ENCODE measurements at places on chromosomes 12 and 14.

DNA sequence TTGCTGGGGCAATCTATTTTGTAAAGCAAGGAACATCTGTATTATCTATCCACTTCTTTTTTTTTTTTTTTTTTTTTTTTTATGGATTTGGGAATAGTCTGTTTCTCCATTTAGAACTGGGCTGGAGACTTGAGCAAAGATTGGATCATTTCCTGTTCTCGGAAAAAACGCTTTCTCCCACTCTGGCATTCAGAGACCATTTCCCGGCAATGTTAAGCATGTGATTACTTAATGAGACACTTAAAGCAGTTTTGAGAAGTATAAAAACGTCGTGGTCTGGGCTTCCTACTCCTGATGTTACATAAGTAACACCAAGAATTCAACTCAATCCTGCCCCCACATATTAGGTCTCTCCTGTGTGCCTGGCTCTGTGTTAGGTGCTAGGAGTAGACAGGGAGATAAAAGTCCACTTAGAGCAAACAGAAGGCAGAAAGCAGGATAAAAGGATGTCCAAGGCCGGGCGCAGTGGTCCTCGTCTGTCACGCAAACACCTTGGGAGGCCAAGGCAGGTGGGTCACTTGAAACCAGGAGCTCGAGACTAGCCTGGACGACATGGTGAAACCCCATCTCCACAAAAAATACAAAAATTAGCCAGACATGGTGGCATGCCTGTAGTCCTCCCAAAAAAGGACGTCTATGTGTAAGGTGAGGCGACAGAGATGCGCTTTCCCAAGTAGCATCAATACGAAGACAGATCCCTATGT lies 152.1 kb upstream of the GSC start:
- no peak for DNase-seq

DNA sequence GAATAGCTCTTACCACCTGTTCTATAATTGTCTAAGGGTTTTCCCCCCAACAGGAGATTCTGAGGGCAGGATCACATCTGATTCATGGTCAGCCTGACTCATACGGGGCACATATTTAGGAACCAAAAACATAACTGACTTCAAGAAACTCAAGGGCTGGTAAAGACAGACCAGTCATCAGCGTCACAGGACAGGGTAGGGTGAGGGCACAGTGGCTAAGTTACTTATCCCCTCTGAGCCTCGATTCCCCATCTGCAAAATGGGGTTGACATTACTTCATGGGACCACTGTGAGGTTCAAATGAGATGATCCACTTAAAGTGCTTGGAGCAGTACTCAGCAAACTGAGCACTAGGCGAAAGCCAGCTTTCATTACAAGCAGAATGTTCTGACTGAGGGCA lies 606 bp downstream of the CINP start:
- DNase-seq = no peak

GRCh38 chr14:103056322-103057027 lies 874 bp downstream of the CDC42BPB start:
- DNase-seq = no peak

- DNase-seq = no peak
These were observed 24.0 kb upstream of the LGR5 start for GRCh38 chr12:71415336-71416231.

DNA sequence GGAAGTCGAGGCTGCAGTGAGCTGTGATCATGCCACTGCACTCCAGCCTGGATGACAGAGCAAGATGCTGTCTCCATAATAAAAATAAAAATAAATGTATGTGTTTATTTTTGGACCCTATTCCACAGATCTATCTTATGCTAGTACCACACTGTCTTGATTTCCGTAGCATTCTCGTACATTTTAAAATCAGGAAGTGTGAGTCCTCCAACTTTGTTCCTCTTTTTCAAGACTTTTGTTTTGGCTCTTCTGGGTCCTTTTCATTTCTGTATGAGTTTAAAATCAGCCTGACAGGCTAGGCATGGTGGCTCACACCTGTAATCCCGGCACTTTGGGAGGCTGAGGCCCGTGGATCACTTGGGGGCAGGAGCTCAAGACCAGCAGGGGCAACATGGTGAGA lies 25.8 kb downstream of the DAO start:
- DNase-seq = no peak

DNA sequence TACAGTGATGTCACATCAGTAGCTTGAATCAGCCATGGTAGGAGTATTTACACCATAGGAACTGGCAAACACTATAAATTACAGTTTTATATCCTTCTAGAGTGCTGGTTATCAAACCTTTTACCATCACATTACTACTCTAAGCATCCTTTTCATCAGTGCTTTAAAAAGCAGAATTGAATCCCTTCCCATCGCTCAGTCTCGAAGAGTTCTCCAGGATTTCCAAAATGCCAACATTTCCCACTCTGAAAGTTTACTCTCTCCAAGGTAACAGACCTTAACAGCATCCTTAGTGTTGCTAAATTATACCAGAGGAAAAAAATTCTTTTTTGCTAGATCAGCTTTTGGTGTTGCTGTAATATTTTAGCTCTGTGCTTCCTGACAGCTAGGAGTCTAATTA lies 209.4 kb upstream of the USP15 start:
- DNase-seq = no peak

GRCh38 chr12:16387919-16388318 lies 40.5 kb downstream of the MGST1 start:
- no peak for DNase-seq

- DNase-seq = no peak
These were observed 27.1 kb downstream of the ATP6V1D start for GRCh38 chr14:67332468-67332867.

- no peak for DNase-seq
These were observed 12.2 kb downstream of the JDP2 start for GRCh38 chr14:75439989-75440388.

DNA sequence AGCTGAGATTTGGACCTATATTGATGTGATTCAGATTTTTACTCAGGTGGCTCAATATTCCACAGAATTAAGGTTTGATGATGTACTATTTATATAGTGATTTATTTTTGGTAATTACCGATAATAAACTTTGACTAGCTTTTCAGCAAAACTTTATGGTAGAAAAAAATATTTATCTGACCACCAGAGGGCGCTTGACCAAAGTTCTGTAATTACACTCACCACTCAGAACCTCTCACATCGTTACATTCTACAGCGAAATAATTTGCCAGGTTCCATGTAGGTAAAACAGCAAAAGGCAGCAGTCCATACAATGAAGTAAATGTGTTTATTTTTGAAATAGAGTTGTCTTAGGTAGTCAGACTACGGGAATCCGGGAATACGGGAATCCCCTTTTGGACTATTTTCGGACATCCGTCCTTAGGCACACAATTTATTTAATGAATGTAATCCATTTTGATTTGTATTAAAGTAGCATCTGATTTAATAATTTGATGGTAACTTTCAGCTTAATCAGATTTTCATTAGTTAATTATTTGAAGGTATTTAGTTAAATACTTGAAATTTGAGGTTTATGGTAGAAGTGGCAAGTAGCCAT lies 143.0 kb upstream of the DDHD1 start:
- DNase-seq = no peak

GRCh38 chr14:64811676-64812075 lies 68.0 kb downstream of the SPTB start:
- DNase-seq = no peak

GRCh38 chr14:37844614-37845013 lies 249.2 kb downstream of the TTC6 start:
- no peak for DNase-seq

DNA sequence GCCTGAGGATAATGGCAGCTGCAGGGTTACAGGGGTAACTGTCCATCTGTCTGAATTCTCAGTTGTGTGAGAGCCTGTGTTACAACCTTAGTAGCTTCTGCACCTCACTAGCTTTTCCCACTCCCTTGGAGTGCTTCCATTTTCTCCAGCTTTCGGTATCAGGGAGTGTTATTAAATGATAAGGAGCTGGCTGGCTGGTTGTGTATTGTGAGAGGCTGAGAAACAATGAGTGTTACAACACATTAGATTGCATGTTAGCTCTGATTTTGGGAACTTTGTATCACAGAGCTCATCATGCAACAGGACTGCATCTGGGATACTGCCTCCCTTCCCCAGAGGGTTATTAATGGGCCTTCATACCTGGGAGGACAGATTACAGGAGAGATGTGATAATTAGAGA lies 723.7 kb downstream of the DIO2 start:
- no peak for DNase-seq

DNA sequence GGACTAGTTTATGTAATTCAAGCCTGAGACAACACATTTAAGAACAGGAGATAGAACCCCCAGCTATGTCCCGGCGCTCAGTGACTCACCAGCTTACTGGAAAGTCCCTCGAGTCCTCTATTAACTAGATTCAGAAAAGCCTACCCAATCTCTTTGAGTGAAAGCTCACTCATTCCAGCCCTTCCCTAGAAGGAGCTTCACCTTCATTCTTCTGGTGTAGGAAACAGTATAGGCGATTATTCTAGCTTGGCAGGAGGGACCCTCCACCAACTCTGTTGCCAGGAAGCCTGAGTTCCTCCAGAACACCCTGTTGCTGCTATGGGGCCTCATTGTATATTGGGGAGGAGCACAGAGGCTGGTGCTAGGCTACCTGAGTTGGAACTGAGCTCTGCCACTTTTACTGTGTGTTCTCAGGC lies 57.2 kb upstream of the AEBP2 start:
- DNase-seq = no peak

DNA sequence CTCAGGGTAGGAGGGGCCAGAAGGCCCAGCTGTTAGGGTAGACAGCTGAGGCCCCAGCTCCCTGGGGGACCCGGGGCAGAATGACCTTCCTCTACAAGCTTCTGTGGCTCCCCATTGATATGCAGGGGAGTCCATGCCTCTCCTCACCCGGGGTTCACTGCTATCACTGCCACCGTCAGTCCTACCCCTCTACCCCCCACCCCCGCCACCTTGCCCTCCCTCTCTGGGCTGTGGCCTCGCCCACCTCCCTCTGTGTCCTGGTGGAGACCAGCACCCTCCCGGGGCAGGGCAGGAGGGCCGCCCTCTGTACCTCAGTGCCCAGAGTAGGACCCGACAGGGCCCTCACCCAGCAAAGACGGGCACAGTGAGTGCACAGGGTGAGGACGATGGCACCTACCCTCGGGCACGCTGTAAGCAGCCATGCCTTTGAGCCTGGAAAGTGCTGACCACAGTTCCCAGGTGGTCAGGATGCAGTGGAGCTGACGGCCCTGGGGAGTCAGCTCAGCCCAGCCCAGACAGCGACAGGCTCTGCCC lies 88.4 kb upstream of the SFSWAP start:
- no peak for DNase-seq

- DNase-seq = no peak
These were observed 244.2 kb upstream of the CRY1 start for GRCh38 chr12:107337346-107338095.

DNA sequence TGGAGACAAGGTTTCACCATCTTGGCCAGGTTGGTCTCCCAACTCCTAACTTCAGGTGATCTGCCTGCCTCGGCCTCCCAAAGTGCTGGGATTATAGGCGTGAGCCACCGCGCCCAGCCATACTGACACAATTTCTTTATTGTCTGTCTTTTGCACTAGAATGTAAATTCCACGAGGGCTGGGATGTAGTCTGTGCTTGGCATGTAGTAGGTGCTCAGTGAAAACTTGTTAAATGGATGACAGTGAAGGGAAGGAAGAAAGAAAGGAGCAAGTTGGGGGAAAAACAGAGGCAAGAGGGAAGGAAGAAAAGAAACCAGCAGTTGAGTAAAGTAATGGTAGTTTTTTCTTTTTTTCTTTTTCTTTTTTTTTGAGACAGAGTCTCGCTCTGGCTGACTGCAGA lies 53.1 kb downstream of the LIMA1 start:
- DNase-seq = no peak

DNA sequence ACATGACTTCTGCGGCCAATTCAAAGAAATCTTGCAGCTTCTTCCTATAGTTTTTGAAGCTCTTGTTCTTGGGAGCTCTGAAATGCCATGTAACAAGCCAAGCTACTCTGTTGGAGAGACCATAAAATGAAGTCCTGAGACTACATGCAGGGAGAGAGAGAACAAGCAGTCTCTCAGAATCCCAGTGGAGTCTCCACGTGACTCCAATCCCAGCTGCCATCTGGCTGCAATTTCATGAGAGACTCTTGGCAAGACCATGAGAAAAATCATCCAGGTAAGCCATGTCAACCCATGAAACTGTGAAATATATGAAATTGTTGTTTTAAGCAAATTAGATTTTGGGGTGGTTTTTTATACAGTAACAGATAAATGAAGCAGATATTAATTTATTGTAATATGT lies 54.4 kb downstream of the KLRG1 start:
- no peak for DNase-seq

GRCh38 chr12:738712-739111 lies 13.7 kb upstream of the WNK1 start:
- no peak for DNase-seq

DNA sequence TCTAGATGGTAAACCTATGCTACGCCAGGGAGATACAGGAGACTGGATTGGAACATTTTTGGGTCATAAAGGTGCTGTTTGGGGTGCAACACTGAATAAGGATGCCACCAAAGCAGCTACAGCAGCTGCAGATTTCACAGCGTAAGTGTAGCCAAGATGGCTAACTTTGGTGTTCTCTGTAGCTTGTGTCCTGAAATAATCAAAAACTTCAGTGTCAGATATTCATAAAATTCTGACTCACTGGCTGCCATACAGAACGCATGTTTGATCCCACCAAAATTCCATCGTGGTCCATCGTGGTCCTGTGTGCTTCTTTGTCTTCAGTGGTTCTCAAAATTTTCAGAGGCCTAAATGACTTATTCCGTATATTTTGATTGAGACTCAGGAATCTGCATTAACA lies 1.3 kb downstream of the STRAP start:
- no peak for DNase-seq

DNA sequence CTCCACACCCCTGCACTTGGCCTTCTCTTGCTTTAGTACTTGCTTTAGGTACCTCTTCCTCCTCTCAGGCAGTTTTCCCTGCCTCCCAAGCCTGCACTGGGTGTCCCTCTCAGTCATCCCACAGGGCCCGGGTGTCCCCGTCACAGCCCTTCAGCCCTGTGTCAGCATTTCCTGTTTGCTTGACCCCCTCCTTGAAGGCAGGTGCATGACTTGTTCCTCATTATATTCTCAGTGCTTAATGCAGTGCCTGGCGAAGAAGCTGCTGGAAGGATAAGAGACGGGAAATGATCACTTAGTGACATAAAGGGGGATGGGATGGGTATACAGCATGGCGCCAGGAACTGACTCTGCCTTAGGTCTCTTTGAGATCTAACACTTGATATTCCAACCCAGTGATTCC lies 61.5 kb downstream of the IQSEC3 start:
- no peak for DNase-seq

DNA sequence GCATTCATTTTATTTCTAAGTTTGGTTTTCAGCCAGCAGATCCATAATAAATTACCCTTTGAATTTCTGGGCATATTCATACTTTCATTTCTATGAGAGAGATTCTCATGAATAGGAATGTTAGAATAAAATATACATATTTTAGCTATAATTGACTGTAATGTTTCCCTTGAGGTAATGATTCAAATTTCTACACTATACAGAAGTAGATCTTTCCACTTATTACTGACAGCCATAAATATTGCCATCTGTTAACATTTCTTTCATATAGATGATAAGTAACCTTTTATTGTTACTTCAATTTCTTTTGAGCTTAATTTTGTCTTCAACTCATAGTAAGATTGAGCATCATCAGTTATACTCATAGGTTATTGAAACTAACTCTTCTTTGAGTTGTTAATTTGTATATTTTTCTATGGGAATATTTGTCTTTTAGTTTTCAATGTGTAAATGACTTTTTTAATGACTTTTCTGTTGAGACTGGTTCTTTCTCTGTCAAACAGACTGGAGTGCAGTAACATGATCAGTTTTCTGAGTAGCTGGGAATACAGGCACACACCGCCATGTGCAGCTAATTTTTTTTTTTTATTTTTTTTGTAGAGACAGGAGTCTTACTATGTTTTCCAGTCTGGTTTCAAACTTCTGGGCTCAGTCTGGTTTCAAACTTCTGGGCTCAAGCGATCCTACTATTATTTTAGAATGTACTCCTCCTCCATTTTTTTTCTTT lies 991.6 kb downstream of the SLC6A15 start:
- no peak for DNase-seq

All from right renal cortex interstitium (tissue), 3 donors.